ENCODE measurements at places on chromosomes 6 and 20.

GRCh38 chr6:169881398-169881797 is 130.0 kb downstream of the ERMARD start:
- DNase-seq = no peak

DNA sequence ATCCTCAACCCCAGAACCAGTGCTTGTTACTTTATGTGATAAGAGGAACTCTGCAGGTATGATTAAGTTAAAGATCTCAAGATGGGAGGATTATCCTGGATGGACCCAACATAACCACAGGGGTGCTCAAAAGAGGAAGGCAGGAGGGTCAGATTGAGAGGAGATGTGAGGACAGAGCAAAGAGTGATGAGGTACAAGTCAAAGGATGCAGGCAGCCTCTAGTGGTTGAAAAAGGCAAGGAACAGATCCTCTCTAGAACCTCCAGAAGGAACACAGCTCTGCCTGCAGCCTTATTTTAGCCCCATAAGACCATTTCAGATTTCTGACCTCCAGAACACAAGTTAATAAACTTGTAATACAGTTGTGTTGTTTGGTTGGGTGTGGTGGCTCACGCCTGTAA is 41.2 kb downstream of the PDSS2 start:
- DNase-seq = no peak

- DNase-seq = no peak
These were observed 211.7 kb upstream of the CST7 start for GRCh38 chr20:24737212-24737850.

GRCh38 chr6:163999475-164000125 is 585.1 kb downstream of the QKI start:
- DNase-seq = no peak

DNA sequence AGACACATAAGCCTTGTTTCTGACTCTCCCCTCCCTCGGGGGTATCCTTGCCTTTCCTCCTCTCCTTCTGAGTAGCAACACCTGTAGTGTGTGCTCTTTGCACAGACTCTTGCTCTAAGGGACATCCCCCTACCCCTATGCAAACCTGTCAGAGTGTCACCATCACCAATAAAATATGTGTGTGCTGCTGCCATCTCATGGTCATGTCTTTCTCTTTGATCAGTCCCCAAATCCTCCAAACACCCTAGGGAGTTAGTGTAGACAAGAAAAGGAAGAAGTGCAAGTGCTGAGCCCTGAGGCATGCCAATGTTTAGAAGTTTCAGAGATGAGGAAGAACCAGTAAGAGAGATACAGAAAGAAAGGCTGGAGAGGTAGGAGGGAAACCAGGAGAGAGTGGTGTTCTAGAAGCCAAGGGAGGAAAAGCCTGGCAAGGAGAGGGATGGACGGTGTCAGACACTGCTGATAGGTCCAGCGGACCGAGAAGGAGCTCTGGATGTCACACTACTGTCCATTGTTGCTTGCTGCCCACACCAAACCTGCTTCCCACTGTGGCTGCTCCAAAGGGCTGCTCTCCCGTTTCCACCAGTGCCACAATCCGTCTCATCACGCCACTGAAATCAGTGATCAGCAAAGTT is 16.4 kb downstream of the TRMT6 start:
- no peak for DNase-seq

DNA sequence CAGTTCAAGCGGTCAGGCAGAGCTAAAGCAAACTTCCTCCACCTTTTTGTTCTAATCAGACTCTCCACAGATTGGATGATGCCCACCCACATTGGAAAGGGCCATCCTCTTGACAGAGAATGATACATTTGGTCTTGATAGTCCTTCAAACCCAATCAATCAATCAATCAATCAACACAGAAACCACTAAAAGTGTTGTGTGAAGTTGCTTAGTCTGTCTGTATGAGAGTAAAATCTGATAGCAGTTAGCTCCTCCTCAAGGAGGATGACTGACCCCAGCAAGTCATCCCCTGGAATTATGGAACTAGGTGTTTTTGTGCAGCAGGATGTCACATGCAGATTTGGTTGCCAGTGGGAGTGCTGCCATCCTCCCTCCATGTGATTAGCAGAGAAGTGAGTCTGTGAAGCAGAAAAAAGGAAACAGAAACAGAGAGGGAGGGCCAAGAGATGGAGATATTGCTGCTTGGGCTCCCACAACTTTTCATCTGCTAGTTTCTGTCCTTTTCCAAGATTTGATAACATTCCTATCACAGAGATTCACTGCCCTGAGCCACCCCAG is 32.0 kb upstream of the SSTR4 start:
- DNase-seq = no peak

DNA sequence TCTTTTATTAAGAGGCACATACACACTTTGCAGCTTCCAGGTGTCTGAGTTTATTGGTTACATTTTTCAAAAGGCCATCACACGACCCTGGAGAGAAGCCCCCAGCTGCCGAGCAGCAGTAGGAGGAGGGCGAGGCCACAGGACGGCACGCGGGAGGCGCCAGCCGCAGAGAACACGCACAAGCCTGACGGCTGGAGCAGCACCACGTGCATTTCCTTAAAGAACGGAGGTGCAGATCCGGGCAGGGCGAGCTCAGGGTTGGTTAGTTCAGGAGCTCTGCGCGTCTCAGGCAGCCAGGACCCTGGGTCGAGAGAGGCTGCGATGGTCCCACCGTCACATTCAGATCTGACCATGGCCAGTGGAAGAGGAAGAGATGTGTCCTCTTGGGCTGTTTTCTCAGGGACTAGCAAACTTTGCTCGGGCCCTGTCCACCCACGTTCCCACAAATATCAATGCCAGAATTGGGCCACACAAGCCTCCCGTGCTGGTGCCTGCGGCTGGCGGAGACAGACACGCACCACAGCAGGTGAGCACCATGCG is 121.4 kb upstream of the AFDN start:
- no peak for DNase-seq

DNA sequence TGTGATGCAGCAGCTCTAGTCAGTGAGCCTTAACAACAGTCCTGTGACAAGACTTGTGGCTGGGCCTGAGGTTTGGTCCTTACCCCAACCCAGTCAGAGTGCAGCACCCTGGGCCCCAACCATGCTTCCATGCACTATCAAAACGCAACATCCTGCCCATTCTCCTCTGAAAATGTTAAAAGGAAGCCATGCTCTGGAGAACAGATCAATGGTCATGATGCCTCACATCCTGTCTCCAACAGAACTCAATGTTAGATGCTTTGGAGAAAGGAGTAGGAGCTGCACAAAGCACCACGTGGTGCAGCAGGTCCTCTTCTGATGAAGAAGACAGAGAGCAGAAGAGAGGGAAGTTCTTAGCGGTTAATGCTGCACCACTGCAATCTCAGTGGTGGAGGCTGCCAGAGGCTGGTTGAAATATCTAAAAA is 41.9 kb downstream of the TRAM2 start:
- DNase-seq = no peak

- DNase-seq = no peak
These were observed 338.7 kb downstream of the PREX1 start for GRCh38 chr20:48489046-48489463.

DNA sequence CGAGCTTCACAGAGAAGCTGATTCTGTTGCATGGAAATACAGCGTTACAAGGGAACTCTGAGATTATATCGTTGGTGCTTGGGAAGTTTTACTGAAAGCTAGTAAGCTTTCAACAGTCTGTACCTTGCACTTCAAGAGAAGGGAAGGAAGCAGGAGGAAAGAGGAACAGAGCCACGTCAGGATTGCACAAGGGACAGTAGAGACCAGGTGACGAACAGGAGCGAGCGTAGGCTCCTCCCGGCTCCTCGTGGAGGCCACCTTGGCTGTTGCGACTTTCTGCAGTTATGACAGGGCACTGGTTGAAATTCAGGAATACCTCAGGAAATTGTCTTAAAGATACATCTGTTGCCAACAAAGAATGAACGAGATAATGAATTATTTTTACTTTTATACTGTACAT is 18.8 kb downstream of the RTF2 start:
- DNase-seq = no peak

DNA sequence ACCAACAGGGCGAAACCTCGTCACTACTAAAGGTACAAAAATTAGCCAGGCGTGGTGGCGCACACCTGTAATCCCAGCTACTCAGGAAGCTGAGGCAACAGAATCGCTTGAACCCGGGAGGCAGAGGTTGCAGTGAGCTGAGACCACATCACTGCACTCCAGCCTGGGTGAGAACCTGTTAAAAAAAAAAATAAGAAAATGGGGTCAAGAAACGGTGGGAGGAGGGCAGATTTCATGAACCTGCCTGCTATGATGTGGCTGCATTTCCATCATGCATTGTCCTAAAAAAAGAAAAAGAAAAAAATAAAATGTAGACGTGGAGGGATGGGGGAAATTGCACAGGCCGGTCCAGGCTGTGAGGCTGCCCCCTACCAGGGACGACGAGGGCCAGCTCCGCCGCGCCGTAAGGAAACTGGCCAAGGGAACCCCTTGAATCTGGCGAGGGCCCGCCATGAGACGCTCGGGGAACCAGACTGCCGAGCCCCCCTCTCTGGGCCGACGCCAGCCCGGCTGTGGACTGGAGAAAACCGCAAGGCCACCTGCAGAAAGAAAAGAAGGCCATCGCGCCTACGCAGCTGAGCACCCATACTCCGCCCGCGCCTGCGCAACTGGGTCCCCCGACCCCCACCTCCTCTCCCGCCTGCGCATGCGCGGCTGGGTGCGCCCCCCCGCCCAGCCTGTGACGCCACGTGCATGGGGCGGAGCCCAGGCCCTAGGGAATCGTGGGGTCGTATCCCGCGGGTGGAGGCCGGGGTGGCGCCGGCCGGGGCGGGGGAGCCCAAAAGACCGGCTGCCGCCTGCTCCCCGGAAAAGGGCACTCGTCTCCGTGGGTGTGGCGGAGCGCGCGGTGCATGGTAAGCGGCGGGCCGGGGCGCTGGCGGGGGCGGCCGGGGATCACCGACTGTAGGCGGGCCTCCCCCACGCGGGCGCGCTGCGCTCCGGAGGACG is at the start of gene ENTPD6:
TSS of gene ENTPD6 (plus strand) at position 699 of the 948 bp plus-strand sequence. CDS start 10,825 bp downstream, outside the sequence.
- peak; percentile 79 for DNase-seq

GRCh38 chr20:33282991-33283555 is at the start of gene BPIFB1:
Gene BPIFB1, plus strand, starts transcription at chr20:33283214. Its CDS starts 2,860 bp downstream, at chr20:33286074.
- no peak for DNase-seq

GRCh38 chr6:82006027-82006738 is 241.4 kb downstream of the IBTK start:
- no peak for DNase-seq

- DNase-seq = no peak
These were observed 849.9 kb upstream of the EYS start for GRCh38 chr6:66556936-66557335.

DNA sequence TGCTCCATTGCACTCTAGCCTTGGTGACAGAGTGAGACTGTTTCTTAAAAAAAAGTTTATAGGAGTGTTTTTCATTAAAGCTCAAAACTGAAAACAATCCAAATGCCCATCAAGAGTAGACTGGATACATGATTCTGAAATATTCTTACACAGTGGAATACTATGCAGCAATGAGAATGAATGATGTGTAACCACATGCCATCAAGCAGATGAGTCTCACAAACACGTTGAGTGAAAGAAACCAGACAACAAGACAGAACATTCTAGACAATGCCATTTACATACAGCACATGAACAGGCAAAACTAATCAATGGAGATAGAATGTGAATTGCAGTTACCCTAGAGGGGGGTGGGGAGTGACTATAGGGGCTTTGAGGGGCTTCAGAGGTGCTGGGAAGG is 72.4 kb downstream of the TOX2 start:
- no peak for DNase-seq

DNA sequence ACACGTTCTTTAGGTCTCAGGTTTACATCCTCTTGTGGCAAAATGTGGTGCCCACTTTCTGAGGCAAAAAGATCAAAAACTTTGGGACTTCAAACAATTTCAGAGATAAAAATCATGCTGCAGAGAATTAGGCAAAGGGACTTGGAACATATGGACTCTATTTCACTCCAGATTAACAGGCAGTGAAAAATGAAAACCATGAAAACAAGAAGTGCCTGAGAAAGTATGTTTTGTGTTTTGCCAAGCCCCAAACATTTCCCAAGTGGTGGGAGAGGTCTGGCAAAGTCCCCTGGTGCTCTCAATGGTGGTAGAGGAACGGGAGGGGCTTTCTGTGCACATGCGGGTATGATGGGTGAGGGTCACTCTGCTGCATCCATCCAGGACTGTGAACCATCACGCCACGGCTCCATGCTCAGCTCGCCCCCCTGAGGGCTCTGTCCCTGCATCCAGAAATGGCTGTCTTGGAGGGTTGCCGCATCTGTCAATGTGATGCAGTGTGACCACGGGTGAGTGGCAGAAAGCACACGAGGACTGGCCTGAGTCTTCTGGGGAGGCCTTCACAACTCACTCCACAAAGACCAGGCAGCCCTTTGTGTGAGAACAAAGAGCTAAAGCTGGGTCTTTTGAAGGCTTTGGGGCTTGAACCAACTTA is 43.2 kb upstream of the TBC1D7 start:
- no peak for DNase-seq

GRCh38 chr20:1173698-1174097 is 11.1 kb downstream of the TMEM74B start:
- no peak for DNase-seq

- DNase-seq = no peak
These were observed 66.4 kb upstream of the SLC22A23 start for GRCh38 chr6:3523271-3523670.

- no peak for DNase-seq
These were observed 32.9 kb downstream of the ASXL1 start for GRCh38 chr20:32391003-32391402.

DNA sequence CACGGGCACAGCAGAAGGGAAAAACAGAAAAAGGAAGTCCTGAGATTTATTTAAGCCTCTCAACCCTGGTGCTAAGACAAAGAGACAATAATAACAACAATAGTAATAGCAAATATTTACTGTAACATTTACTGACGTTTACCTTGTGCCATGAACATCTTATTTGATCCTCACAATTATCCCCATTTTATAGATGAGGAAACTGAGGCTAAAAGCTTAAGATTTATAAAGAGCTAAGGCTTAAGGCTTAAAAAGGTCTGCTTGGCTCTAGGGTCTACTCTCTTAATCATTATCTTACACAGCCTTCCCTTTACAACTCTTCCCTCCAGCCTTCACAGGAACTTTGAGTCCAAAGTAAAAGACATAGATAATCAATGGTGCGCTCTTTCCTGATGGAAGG is 3.3 kb downstream of the WFDC3 start:
- DNase-seq = no peak

DNA sequence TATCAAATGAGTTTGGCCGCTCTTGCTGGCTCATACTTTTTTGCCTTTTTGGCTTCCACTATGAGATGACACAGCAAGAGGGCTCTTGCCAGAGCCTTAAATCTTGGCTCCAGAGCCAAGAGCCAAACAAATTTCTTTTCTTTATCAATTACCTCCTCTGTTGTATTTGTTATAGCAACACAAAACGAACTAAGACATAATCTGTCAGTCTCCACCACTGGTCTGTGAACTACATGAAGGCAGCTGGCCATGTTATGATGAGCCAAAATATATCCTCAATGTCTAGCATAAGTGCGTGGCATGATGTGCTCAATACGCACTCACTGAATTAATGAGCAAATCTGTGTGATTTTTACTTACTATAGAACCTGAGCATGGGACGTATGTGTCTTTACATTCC is 220.0 kb upstream of the ZNF217 start:
- no peak for DNase-seq

GRCh38 chr20:53901064-53901463 is 169.3 kb downstream of the BCAS1 start:
- DNase-seq = no peak

Data from stimulated activated CD8-positive, alpha-beta memory T cell treated with anti-CD3 and anti-CD28 coated beads, Interleukin-7, amount 100 ng/mL, for 4 hours (primary cell).